NCI-H1417 treated with DMSO at 0.1 percent for 48 hours (cell line): ENCODE measurements at places on chromosomes 7 and 10.

GRCh38 chr10:21280971-21281572 is 244.4 kb downstream of the SKIDA1 start:
- no peak for DNase-seq

- DNase-seq, result no peak
Measured at GRCh38 chr7:134174795-134175261, 47.7 kb downstream of the LRGUK start.

DNA sequence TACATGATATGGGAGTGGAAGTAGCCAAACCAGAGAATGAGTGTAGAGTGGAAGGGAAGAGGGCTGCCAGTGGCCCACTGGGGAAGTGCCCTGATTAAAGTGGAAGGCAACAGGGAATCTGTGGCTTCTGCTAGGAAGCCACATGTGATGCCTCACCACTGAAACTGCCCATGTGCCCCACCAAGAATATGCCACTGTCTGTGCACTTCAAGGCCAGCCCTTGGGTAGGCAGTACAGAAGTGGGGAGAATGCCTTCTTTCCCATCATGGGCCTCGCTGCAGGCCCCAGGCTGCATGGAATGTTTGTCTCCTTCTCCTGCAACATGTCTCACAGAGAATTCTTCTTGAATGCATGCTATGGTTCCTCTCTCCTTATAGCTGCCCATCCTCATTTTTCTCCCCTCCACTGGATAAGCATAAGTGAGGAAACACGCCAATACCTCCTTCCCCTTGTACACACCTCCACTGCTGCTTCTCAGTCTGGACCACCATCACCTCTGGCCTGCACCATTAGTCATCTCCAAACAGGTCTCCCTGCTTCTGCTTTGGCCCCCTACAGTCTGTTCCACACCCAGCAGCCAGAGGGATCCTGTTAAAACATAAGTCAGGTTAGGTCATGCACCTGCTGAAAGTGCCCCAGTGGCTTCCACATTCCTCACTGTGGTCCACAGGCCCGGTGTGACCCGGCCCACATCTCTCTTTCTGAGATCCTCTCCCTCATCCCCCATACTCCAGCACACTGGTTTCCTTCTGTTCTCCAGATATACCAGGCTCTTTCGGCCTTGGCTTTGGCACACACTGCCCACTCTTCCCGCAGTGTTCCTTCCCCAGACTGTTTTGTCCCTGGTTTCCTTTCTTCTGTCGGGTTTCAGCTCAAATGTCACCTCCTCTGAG is 37.1 kb downstream of the SNX10 start:
- DNase-seq, result no peak

DNA sequence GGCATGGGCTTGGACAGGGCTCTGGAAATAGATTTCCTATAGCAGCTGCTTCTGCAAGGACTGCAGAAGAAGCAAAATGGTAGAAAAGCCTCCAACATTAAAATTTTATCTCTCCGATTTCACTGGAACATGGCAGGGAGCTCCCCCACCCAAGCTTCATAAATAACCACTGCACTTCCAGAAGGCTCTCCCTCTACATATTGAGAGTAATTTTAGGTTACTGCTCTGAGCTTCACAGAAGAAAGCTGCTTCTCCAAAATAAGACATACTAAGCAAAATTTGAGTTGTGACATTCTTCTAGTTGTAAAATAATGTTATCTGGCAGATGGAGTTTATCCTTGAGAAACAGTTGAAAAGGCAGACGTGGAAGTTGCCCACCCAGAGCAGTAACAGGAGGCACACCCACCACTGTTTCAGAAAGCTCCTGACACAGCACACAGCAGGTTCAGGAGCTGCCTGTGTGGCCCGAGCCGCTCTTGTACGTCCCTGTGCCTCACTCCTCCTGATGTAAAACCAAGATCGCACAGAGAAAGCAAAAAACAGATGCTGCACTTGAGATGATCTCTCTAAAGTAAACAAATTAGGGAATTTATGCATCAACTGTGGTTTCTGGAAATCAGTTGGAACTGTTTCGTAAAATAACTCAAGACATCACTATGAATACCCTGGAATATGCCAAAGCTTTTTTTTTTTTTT is 621.0 kb downstream of the PARD3 start:
- no peak for DNase-seq

DNA sequence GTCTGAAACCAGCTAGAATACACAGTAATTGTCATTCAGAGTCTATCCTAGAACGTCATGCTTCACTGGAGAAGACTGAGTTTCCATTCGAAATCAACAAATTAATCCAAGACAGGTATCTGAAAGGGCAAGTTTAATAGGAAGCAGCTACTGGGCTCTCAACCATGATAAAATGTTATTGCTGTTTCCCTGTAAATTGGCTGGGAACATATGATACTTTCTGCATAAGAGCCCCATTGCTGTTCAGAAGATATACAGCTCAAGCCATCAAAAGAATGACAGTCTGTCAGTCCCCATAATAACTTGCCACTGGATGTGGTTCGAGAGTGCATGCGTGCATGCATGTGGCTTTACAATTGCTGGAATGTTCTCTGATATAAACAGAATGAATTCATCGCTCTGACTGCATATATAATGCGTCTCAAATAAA is 129.0 kb downstream of the HIBADH start:
- no peak for DNase-seq

GRCh38 chr10:21495002-21495751 is 30.3 kb downstream of the SKIDA1 start:
- DNase-seq, result no peak

GRCh38 chr10:50511492-50512213 is 112.1 kb downstream of the SGMS1 start:
- no peak for DNase-seq

- DNase-seq, result no peak
Measured at GRCh38 chr10:50552771-50553535, 70.8 kb downstream of the SGMS1 start.

DNA sequence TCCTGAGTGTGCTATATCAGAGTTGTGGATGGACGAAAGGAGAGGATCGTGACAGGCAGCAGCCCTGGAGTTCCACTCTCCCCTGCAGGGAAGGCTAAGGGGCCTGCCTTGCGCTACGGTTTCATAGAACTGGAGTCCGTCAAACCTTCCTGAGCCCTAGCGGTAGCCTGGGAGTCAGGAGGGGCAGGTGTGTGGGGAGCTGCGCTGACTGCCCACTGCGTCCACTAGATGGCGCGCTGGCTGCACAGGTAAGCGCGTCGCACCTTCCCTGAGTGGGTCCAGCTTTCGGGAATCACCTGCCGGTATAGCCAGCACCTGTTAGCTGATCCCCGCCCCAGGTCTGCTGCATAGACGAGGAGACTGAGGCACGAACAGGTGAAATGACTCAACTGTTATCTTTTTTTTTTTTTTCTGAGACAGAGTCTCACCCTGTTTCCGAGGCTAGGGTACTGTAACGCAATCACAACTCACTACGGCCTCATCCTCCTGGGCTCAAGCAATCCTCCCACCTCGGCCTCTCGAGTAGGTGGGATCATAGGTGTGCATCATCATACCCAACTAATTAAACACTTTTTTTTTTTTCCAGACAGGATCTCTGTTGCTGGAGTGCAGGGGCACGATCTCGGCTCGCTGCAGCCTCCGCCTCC is 20.2 kb upstream of the BAIAP2L1 start:
- DNase-seq, result peak; percentile 27

DNA sequence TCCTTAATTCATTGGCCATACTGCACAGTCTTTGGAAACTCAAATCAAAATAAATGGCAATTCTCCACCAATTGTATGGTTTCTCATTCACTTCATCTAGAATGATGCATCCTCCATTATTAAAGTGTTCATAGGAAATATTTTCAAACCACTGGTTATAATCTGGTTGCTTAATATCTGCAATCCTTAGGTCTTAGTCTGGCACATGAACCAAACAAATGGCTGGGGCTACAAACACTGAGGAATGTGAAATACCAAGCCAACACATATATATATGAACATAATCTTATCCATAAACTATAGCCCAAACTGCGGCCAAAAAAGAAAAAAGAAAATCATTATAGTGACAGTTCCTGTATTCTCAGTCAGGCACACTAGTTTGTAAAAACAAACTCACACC is 5.7 kb upstream of the MSS51 start:
- DNase-seq, result no peak

- no peak for DNase-seq
Measured at GRCh38 chr10:123309731-123310130, 155.5 kb downstream of the BUB3 start.

DNA sequence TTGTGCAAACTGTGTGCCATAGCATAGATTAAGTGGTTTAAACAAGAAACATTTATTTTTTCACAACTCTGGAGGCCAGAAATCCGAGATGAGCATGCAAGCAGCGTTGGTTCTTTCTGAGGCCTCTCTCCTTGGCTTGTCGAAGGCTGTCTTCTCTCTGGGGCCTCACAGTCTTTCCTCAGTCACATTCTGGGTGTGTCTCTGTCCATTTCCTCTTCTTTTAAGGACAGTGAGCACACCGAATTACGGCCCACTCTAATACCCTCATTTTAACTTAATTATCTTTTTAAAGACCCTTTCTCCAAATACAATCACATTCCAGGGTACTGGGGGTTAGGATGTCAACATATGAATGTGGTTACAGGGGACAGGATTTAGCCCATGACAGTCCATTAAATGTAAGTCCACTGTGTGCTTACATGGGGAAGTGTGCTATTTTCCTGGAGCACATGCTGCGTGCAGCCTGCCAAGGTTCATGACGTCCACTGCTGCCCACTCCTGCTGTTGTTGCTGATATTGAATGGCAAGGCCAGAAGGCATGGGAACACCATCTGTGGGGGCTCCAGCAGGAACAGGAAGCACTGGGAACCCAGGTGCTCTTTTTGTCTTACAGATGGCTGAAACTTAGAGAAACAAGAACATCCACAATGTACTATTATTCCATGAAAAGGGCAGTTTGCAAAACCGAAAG is 365.5 kb downstream of the GALNT17 start:
- DNase-seq, result no peak

- DNase-seq, result no peak
Measured at GRCh38 chr7:28067171-28067570, 113.4 kb downstream of the JAZF1 start.

DNA sequence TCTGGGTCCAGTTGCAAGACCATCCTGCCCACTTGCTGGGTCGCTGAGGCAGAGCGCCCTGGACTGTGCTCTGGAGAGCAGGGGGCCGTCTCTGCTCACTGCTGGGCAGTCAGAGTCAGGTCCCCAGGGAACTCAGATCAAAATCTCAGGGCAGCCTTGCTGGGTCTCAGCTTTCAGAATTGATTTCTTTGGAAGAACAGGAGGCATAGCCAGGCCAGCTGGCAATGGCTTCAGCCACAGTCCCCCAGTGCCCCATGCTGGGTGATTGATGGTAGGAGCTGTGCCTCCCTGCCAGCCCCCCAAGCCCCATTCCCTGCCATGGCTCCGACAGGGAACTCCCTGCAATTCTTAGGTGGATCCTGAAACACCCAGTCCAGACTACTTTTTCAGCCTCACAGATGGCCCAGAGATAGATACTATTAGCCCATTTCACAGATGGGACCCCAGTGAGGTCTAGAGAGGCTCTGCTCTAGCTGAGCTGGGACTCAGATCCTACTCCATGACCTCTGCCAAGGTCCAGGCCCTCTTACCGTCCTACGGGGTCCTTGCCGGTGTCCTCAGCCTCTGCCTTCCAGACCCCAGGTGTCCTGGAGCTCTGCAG is 467 bp downstream of the MMRN2 start:
- no peak for DNase-seq

- no peak for DNase-seq
Measured at GRCh38 chr7:16999541-17000267, 117.9 kb upstream of the AGR3 start.

- DNase-seq, result no peak
Measured at GRCh38 chr7:1409555-1409954, 49.7 kb downstream of the MICALL2 start.

GRCh38 chr7:22584179-22584578 is 84.2 kb upstream of the STEAP1B start:
- no peak for DNase-seq

DNA sequence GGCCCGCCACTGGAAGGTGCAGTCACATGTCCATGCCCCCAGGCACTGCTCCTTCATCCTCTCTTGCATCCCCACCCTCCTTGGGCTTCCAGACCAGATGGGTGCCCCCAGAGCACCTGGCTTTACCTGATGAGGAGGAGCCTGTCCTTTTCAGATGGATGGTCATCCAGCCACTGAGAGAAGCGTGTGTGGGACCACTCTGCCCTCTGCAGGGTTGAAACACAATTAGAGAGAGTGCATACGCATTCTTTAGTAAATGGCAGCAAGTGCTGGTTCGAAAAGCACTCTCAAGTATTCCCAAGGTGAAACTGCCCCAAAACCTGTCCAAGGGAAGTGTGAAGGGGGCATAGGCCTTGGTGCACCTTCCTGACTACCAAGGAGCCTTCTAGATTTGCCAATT is 41.6 kb downstream of the HBP1 start:
- no peak for DNase-seq

- DNase-seq, result no peak
Measured at GRCh38 chr10:8835453-8836167, 781.1 kb downstream of the GATA3 start.

- DNase-seq, result no peak
Measured at GRCh38 chr7:152093717-152094116, 68.2 kb downstream of the GALNT11 start.

DNA sequence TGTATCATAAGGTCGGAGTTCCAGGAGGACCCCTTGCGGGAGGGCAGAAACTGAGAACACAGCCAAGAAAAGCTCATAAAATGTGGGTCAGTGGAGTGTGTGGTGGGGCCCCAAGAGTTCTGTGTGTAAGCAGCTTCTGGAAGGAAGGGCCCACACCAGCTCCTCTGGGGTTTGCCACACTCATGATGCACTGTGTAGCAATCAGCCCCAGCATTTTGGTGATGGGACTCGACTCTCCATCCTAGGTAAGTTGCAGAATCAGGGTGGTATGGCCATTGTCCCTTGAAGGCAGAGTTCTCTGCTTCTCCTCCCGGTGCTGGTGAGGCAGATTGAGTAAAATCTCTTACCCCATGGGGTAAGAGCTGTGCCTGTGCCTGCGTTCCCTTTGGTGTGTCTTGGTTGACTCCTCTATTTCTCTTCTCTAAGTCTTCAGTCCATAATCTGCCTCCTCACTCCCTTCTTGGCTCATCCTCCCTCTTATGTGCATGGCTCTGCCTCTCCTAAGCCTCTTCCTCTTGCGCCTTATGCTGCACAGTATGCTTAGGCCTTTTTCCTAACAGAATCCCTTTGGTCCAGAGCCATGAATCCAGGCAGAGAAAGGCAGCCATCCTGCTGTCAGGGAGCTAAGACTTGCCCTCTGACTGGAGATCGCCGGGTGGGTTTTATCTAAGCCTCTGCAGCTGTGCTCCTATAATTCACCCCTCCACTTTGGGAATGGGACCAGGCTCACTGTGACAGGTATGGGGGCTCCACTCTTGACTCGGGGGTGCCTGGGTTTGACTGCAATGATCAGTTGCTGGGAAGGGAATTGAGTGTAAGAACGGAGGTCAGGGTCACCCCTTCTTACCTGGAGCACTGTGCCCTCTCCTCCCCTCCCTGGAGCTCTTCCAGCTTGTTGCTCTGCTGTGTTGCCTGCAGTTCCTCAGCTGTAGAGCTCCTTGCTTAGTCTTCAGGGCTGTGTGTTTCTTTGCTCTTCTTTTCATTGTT is 17.8 kb downstream of the PRSS2 start:
- DNase-seq, result no peak
